ENCODE measurements at places on chromosomes 5 and 9.
A peak's percentile ranks its signal among the peaks of the same experiment; 100 is the strongest.

- no peak for DNase-seq
These were observed 446.0 kb downstream of the ISL1 start for GRCh38 chr5:51829230-51829629.

GRCh38 chr5:32450952-32451351, 6.4 kb upstream of the ZFR start:
- DNase-seq: no peak

GRCh38 chr9:91730806-91731205, 219.2 kb downstream of the ROR2 start:
- DNase-seq: no peak

- DNase-seq: no peak
These were observed 233.0 kb upstream of the SGCD start for GRCh38 chr5:156094001-156094400.

GRCh38 chr5:115840873-115841272, 492 bp downstream of the ATG12 start:
- DNase-seq: no peak

DNA sequence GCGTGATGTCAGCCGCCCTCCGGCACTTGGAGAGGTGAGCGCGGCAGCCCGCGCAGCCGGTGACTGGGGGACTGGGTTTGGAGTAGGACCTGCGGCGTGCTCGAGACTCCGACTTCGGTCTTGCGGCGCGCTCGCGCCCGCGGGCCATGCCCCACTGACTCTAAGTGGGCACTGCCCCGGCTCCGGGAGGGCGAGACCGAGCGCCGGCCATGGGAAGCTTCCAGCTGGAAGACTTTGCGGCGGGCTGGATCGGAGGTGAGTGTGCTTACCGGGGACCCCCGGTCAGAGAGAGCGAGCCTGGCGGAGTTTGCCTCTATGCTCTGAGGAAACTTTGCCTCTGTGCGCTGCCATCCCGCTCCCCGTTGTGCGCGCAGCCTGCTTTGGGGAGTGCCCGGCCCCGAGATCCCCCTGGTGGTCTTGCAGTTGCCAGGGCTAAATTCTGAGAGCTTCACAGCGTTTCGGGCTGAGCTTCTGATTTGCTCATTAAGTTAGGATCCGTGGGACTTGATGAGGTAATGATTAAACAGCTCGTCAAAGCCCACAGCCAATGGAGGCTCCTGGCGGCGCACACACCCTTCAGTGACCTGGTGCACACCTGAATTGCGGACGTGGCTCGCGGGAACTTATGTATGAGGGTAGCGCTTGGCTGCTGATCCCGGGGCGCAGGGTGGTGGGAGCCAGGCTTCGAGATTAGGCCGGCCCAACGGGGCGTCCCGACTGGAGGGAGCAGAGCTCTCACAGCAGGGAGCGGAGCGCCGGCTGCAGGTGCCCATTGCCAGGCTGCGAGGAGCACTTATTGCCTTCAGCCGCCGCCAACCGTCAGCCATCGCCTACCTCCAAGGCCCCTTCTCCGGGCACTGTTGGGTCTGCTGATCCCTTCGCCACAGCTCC, at the start of gene SLC25A48:
TSS of gene SLC25A48 (plus strand) at position 25 of the 891 bp plus-strand sequence. CDS start at position 210, 185 bp downstream.
- no peak for DNase-seq

- DNase-seq: no peak
These were observed 114.7 kb downstream of the ST8SIA4 start for GRCh38 chr5:100788417-100788816.

- DNase-seq: no peak
These were observed 52.8 kb upstream of the RPL26L1 start for GRCh38 chr5:172906436-172906835.

GRCh38 chr9:27388150-27388549, 91.2 kb upstream of the EQTN start:
- DNase-seq: no peak

GRCh38 chr5:72167804-72168203, 60.5 kb downstream of the MAP1B start:
- DNase-seq: no peak

GRCh38 chr9:133102190-133103021, 18.6 kb downstream of the RALGDS start:
- no peak for DNase-seq

DNA sequence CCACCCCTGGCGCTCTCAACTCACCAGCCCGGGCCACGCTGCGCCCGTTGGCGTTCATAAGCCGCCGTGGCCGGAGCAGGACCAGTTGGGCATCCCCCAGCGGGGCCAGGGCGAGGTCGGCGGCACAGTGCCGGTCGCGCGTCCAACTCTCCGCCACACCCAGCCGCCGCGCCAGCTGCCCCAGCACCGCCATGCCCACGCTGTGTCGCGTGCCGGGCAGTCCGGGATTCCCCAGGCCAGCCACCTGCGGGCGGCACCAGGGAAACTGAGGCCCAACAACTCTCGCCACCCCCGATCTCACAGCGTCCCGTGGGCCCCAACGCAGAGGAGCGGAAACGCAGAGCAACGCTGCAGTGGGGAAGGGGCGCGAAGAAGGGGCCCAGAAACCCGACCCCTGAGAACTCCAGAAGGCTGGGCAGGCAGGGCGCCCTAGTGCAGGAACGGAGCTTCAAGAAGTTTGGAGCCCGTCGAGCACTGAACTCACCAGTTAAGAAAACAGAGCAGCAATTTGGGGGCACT, 453 bp downstream of the PTRH1 start:
- no peak for DNase-seq

DNA sequence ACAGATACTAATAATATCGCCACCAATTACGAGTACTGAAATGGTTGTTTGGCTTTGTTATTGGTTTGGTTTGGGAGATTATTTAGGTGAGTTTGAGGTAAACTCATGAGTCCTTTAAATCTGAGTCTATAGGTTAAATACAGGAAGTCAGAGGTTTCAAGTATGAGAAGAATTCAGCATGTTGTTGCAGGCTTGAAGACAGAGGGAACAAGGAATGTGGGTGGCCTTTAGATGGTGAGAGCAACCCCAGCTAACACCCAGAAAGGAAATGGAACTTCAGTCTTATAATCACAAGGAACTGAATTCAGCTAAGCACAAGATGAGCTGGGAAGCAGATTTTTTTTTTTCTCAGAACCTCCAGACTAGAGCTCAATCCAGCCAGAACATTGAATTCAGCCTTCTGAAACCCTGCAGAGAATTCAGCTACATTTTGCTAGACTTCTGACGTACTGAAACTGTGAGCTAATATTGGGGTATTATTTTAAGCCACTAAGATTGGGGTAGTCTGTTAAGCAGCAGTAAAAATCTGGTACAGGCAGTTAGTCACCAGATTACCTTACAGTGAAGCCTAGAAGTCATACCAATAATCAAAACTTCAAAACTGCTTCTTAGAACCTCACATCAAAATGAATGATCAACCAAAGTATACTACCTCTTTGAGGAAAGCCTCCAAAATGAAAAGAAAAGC, 216.0 kb upstream of the PUM3 start:
- DNase-seq: no peak

- no peak for DNase-seq
These were observed 12.2 kb upstream of the ERMP1 start for GRCh38 chr9:5845157-5845531.

DNA sequence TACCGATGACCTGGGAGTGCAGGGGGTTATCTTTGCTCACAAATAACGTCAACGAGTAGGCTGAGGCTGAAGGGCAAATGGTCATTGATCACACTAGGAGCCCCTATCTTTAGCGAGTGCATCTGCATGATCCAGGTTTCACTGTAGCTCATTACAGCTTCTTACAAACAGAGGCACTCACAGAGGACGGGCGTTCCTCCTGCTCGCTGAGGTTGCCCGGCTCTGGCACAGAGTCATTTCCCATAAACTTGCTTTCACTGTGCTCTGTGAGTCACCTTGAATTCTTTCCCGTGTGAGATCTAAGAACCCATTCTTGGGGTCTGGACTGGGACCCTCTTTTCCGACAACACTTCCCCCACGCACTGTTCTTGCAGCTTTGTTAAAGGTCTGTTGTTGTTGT, 1.9 kb upstream of the PAEP start:
- no peak for DNase-seq

DNA sequence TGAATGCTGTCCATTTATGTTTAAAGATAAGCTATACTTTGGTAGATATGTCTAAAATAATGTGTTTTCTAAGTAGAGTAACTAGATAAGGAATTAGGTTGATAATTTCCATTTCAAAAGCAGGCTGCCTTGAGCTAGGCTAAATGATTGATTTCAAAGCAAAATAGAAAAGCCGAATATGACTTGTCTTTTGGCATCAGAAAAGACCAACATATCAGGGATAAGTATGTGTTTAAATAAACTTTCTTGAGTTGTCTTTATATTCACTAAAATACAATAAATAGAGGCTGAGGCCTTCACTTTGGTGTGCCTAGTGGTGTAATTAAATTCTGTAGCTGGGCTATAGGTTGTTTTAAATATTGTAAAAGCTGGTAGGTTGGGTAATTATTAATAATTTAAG, 569.0 kb downstream of the TAF11L14 start:
- DNase-seq: no peak

DNA sequence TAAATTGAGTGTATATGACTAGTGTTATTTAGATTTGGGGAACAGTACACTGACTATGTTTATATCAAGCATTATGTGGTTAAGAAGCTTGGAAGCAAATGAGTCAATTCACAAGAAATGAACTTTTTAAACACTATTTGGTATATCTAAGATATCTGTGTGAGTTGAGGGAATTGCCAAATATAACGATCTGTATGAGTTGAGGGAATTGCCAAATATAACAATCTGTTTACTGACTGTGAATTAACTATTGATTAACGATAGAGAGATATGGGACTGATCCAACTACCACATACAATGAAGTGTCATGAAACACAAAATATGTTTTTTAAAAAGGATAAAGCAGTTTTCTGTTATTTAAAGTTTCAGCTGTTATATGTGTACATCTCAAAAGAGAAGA, 301.4 kb downstream of the TENT4A start:
- no peak for DNase-seq

- no peak for DNase-seq
These were observed 8.3 kb upstream of the SPATA31C1 start for GRCh38 chr9:87909310-87910041.

DNA sequence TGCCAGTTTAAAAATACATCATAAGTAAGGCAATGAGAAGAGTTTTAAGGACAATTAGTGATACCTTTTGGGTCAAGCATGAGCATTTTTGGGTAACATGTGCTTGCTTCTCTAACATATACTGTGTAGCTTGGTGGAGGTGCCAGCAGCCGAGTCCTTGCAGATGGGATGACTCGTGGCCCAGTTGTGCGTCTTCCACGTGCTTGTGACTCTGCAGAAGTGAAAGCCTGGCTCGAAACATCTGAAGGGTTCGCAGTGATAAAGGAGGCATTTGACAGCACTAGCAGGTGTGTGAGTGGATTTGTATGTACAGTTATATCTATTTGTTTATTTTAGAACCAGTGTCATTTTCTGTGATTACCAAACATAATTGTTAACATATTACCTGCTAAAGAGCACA, 18.2 kb downstream of the HMGCR start:
- no peak for DNase-seq

DNA sequence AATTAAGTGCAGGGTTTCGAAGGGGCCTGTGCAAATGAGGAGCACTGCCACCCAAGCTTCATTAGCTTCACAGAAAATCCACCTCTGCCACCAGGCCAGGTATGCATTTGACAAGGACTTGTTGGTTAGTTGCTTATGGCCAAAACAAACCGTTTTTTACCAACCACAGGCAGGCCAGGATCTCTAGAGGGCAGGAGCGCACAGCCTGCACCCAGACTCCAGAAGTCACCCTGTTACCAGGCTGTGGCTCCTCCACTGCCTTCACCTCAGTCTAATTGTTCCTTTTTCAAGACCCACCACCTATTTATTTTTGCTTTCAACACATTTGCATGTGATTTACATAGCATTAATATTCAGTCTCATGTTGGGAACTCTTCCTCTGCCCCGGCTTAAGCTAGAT, 78.3 kb upstream of the HSPA9 start:
- DNase-seq: no peak

- peak; percentile 79 for DNase-seq
These were observed 41.2 kb downstream of the DBH start for GRCh38 chr9:133677126-133678010.

DNA sequence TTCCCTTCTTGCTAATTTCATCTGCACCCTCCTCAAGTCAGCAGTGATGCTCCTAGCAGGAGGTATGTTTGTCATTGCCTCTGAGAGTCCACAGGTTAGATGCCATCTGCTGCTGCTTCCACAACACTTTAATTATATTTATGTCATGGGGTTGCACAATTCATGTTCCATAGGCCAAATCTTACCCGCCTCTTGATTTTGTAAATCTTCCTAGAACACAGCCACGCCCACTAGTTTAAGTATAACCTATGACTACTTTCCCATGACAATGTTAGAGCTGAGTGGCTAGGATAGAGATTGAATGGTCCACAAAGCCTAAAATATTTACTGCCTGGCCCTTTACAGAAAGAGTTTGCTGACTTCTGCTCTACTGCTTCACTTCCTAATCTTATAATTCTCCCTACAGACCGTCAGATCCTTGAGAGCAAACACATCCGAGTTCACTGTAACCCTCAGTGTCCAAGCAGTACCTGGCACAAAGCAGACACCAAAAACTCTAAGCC, 21.1 kb downstream of the LIFR start:
- DNase-seq: no peak

DNA sequence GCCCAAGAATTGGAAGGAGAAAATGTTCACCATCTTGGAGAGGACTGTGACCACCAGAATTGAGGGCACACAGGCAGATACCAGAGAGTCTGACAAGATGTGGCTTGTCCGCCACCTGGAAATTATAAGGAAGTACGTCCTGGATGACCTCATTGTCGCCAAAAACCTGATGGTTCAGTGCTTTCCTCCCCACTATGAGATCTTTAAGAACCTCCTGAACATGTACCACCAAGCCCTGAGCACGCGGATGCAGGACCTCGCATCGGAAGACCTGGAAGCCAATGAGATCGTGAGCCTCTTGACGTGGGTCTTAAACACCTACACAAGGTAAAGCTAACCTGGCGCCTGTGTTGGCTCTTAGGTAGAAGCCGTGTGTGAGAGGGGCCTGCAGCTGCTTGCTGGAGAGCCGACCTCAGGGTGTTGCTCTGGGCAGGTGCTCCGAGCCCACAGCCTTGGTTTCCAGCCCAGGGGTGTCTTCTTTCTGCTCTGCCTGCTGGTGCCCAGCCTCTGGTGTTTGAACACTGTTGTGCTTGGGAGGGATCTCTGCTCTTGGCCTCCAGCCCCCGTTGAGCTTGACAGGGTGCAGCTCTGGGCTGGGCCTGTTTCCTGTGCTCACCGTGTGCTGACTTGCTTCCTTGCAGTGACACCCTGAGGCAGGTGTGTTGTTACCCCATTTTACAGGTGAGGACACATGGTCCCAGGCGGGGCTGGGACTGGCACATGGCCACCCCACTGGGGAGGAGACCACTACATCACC, 10.9 kb downstream of the EXOC3 start:
- no peak for DNase-seq

GRCh38 chr5:134944630-134945029, 23.1 kb upstream of the CATSPER3 start:
- no peak for DNase-seq

Measured in CD4-positive, alpha-beta T cell treated with Interleukin-6 at 100 ng/mL for 8 hours (primary cell).